T-helper 22 cell (primary cell): ENCODE measurements at places on chromosomes 5 and 9.

- DNase-seq, result no peak
These were observed 1.4 kb downstream of the LRSAM1 start for GRCh38 chr9:127452691-127453090.

GRCh38 chr9:29838491-29839020 lies 2265.3 kb upstream of the C9orf72 start:
- DNase-seq, result no peak

GRCh38 chr9:117734082-117734481 lies 29.9 kb downstream of the TLR4 start:
- no peak for DNase-seq

- no peak for DNase-seq
These were observed 106.7 kb downstream of the SERINC5 start for GRCh38 chr5:80149161-80149609.

GRCh38 chr9:122526602-122527001 lies 491 bp downstream of the OR1N1 start:
- DNase-seq, result no peak

GRCh38 chr9:89550346-89550927 lies 52.5 kb upstream of the SEMA4D start:
- DNase-seq, result no peak

GRCh38 chr5:146068206-146068605 lies 37.2 kb downstream of the PLAC8L1 start:
- no peak for DNase-seq

DNA sequence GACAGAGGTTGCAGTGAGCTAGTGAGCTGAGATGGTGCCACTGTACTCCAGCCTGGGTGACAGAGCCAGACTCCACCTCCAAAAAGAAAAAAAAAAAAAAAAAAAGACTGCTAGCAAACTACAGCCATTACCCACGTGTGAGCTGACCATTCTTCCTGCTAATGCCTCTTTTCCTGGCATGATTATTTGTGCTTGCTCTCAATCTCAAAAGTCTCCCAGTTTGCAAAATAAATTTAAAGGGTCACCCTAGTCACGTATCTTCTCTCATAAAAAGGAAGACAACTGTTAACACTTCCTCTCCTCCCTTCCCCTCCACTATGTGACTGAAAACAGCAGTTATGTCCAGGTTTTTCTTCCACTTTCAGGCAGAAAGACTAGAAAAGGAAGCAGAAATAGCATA lies 37.2 kb downstream of the TRIM36 start:
- DNase-seq, result no peak

DNA sequence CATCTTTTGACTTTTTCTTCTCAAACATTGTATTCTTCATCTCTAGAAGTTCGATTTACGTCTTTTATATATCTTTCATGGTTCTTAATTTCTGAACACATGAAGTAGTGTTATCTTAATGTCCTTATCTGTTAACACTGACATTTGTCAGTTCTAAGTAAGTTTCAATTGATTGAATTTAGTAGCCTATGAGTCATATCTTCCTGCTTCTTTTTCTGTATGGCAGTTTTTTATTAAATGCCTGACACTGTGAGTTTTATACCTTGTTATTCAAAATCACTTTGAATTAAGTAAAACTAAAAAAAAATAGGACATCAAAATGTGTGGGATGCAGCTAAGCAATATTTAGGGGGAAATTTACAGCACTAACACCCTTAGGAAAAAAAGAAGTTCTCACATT lies 707.0 kb upstream of the ACO1 start:
- no peak for DNase-seq

- no peak for DNase-seq
These were observed 140.6 kb upstream of the TLE4 start for GRCh38 chr9:79431019-79431679.

GRCh38 chr5:176360894-176361436 lies 599 bp downstream of the KIAA1191 start:
- DNase-seq, result no peak

- no peak for DNase-seq
These were observed 55.4 kb downstream of the SEMA4D start for GRCh38 chr9:89442501-89442978.

DNA sequence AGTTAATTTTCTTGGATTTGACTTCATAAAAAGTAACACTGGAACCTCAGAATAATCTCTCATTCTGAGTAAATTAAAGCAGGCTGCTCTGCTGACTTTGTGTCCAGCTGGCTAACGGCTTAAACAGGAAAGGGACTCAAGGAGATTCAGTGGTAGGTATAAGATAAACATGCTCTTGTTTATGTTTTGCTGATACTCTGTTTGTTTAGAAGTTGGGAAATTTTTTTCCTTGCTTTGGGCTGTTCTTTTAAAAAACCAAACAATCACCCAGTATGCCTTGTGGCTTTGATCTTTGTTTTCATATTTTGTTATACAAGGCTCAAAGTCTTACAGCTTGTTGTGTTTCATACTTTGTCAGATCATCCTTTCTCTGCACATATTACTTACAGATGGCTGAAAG lies 237.6 kb upstream of the RIOK2 start:
- no peak for DNase-seq

- DNase-seq, result no peak
These were observed 29.7 kb upstream of the SMIM32 start for GRCh38 chr5:136222580-136223235.

GRCh38 chr9:90308691-90309090 lies 333.9 kb downstream of the DIRAS2 start:
- DNase-seq, result no peak

GRCh38 chr9:74960561-74960960 lies 7.8 kb upstream of the C9orf40 start:
- DNase-seq, result no peak

DNA sequence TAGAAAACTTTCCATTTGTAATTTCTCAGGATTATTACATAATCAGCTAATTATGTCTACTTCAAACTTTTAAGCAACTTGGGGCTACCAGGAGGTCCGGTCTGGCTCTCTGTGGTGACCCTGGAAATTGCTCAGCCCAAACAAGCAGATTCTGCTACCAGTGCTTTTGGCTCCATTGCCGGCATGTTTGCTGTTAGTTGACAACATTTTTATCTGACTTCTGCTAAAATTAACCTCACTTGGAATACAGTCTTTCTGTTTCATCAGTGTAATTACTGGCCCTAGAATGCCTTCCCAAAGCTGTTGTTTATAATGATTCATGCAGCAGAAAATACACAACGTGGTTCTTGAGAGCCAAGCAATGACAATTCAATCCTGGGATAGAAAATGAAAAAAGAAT lies 38.5 kb upstream of the FAM81B start:
- DNase-seq, result no peak

DNA sequence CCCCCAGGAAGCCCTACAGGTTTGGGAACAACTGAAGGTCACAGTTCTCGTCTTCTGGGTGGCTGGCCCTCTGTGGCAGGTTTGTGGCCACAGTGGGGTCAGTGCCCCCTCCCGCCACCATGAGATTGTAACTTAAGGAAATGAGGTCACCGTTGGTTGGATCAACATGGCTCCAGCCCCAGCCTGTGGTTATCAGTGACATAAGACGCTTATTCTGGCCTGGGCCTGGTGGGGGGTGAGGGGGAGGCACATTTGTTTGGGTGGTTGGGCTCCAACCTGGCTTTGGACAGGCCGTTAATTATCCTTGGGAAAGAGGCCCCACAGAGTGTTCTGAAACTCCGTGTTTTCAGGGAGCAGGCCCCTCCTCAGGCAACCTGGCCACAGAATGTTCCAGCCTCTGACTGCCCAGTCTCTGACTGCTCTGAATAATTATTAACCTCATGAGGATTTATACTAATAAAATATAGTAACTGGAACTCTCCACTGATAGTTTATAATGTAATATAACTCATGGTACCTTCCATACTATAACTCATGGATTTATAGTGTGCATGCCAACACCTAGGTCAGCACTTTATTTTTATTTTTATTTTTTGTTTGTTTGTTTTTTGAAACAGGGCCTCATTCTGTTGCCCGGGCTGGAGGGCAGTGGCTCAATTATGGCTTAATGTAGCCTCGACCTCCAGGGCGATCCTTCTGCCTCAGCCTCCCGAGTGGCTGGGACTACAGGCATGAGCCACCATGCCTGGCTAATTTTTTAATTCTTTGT lies 58.0 kb upstream of the RPL26L1 start:
- no peak for DNase-seq

GRCh38 chr5:89260254-89260653 lies 377.3 kb upstream of the MEF2C start:
- DNase-seq, result no peak

DNA sequence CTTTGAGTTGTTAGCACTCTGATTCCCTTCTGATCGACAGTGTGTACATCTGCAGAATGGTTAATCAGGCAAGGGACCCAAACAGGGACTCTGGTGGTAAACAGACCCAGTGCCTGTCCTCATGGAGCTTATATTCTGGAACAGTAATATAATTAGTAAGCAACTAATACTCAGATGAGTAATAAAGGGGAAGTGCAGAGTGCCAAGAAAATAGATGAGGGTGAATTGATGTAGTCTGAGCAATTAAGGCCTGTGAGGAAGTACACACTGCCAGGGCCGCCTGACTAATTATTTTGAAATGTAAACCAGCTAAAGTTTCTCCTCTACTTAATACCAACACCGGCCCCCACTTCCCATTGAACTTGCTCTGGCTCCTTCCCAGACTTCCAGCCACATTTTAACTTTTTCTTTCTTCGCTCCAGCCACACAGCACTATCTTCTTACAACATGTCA lies 4.2 kb downstream of the DHX29 start:
- no peak for DNase-seq

DNA sequence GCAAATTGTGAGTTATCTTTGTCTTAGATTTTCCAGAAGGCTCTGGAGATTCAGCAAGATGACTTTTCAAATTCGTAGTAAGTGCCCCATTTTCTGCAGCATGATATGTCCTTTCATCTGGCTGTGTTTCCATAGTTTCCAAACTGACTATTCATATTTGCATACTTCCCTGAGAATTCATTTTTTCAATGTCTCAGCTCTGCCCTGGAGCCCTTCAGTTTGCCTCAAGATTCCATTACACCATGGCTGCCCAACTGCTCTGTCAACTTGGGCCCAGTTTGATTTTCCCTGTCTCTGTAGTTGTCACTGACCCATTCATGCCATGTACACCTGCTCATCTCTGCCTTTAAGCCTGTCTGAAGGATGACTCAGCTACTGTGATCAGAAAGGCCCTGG lies 94.2 kb upstream of the RUSC2 start:
- no peak for DNase-seq
